Cortex of kidney (tissue), 1 donor: ENCODE measurements at places on chromosomes 5 and 9.

DNA sequence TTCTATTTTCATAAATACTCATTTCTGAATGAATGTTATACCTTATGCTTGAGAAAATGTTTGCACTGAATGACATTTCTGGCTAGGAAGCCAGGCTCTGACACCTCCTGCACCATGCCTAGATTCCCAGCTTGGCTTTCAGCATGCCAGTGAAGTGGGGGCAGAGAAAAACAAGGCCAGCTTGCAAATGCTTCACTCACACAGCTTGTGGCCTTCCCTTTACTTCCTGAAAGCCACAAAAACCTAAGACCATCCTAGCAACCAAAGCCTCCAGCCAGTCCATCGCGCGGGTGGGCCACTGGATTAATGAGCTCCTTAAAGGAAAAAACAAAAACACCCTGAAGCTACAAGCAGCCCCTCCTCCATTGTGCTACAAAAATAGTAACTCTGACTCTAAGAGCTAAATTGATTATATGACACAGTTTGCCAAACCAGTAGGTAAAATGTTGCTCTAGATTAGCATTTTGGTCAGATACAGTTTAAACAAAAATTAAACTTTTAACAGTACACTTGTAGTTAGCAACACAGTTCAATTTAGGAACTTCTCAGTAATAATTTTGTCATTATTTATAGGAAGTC, 159.9 kb downstream of the TSSK1B start:
- no peak for DNase-seq

- DNase-seq, result no peak
Observed at GRCh38 chr9:116391306-116391900, 237.8 kb downstream of the PAPPA start.

- DNase-seq, result no peak
Observed at GRCh38 chr9:128877852-128878251, 3.9 kb downstream of the KYAT1 start.

GRCh38 chr5:77168879-77169244, 41.6 kb upstream of the PDE8B start:
- DNase-seq, result no peak

- no peak for DNase-seq
Observed at GRCh38 chr9:86557063-86557766, 203.0 kb upstream of the TUT7 start.
